ENCODE measurements at places on chromosomes 6 and 20.

- no peak for DNase-seq
These were observed 22.7 kb downstream of the MAFB start for GRCh38 chr20:40666336-40666735.

- DNase-seq = no peak
These were observed 19.0 kb downstream of the SENP6 start for GRCh38 chr6:75620381-75621304.

DNA sequence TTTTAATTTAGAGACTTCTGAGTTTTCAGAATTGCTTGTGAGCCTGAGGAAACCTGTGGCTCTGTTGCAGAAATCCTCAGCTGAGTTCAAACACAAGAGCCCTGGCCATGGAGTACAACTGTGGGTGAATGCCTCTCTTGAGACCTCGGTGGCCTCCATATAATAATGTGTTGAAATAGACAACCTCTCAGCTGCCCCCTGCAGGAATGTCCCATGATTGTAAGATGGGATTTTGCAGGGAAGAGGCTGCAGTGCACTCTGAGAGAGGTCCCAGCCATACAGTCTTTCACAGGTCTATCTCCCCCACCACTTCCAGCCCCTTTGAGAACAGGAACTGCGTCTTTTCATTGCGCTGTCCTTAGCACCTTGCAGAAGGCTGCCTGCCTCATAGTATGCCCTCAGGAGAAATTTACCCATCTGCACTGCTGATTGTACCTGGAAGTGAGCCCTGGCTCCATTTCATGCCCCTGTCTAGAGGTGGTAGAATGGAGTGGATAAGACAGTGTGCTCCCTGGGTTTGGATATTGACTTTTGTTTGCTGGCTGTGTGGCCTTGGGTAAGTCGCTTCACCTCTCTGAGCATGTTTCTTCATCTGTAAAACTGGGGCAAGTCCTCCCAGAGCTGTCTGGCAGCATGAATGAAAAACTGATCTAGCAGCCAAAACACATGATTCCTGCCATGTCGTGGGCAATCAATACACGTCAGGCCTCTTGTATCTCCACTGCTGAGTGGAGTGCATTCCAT is 16.8 kb upstream of the CDH22 start:
- no peak for DNase-seq

DNA sequence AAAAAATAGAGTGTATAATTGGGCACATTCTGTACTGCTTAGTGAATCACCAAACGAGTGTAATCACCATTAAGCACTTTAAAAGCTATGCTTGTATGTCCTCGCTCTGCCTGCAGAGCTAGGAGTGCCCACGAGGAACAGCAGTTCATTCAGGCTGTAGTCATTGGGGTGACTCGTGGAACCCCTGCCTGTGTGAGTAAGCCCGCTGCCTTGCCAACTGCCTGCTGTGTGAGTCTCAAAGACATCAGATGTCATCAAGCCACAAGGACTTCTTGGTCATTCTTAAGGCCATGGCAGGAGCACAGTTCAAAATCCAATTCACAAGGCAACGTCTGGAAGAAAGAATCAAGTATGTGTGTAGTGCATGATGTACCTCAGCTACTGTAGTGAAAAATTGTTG is 60.4 kb downstream of the FOXO3 start:
- no peak for DNase-seq

- DNase-seq = no peak
These were observed 84.2 kb upstream of the PMEPA1 start for GRCh38 chr20:57794036-57794435.

- DNase-seq = no peak
These were observed 35.2 kb upstream of the BPIFA2 start for GRCh38 chr20:33132513-33133372.

- no peak for DNase-seq
These were observed 247.8 kb downstream of the FARS2 start for GRCh38 chr6:5509106-5509505.

DNA sequence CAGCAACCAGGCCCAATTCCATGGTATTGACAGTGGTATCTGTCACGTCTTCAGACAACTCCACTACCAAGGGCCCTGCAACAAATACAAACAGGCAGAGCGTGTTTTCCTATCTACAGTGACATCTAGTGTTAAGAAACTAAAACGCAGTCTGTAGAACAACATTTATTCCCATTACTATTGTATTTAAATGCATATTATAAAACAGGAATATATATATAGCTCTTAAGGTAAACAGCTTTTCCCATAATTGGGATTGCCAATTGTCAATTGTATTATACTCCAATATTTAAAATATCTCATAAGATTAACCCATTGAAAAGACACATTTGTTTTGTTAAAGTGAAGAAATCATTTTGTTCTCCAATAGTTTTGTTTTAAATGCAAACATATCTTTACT is 97.2 kb downstream of the KIF16B start:
- DNase-seq = no peak

DNA sequence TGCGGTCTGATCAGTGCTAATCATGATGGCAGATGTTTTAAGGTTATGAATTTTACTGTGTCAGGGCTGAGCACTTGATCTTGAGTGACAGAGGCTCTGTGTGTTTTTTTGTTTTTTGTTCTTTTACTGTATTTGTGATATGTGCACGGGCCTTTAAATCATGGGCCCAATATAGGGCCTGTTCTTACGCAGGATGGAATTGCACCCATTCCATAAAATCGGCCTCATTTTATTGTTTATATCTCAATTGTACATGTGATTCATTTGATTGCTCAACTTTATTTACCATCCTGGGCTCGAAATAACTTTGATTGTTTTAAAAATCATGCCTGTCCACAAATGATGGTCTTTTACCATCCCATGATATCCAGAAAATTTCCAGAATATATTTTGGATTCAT is 39.3 kb upstream of the MBOAT1 start:
- DNase-seq = no peak

All from activated T-cell treated with anti-CD3 and anti-CD28 coated beads for 24 hours (primary cell).